NCI-H345 (cell line): ENCODE measurements at places on chromosomes 3 and 15.

DNA sequence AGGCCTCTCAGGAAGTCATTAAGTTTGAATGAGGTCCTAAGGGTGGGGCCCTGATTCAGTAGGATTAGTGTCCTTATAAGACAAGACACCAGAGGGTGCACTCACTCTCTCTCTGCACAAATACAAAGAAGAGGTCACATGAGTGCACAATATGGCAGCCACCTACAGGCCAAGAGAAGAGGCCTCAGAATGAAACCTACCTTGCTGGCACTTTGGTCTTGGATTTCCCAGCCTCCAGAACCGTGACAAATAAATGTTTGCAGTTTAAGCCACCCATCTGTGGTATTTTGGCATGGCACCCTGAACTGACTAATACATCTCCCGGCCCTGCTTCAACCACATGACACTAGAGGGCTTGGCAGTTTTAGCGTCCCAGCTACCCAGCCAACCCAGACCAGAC lies 73.9 kb upstream of the CHRNB4 start:
- no peak for DNase-seq

GRCh38 chr3:178987745-178988144 lies 83.9 kb downstream of the ZMAT3 start:
- DNase-seq = no peak

GRCh38 chr3:147119346-147119745 lies 287.0 kb downstream of the ZIC4 start:
- DNase-seq = no peak

GRCh38 chr3:123082370-123083065 lies 15.7 kb downstream of the PDIA5 start:
- no peak for DNase-seq

GRCh38 chr3:172647823-172648222 lies 63.0 kb downstream of the NCEH1 start:
- peak; percentile 45 for DNase-seq

GRCh38 chr3:17491601-17492000 lies 250.8 kb downstream of the TBC1D5 start:
- no peak for DNase-seq

GRCh38 chr3:36991923-36992805 lies 767 bp downstream of the EPM2AIP1 start:
- DNase-seq = no peak

- DNase-seq = no peak
Measured at GRCh38 chr3:8421267-8421666, 80.4 kb upstream of the LMCD1 start.
